Daoy (cell line): ENCODE measurements at places on chromosomes 13 and 19. TPM values are rescaled to one million over a fixed set of nuclear protein-coding genes. Genes with fewer than 3 reads are reported as not detected.

The IRGC gene
- not detected in 2 replicates for total RNA-seq

- DNase-seq: no peak
These were observed 19.8 kb upstream of the GNA15 start for GRCh38 chr19:3115916-3116602.

GRCh38 chr13:47673009-47673850, 327.8 kb downstream of the SUCLA2 start:
- DNase-seq: no peak

The TNFSF9 gene
- 12.0 and 13.8 TPM in 2 replicates for total RNA-seq

The TLE5 gene
- total RNA-seq: 147 and 186 TPM in 2 replicates

The ENOX1 gene
- total RNA-seq: 0.69 and 1.5 TPM in 2 replicates

The CRLF1 gene
- 0.40 TPM in 1 of 2 replicates, not detected in the other for total RNA-seq

The PGLYRP2 gene
- total RNA-seq: 0.17 TPM in 1 of 2 replicates, not detected in the other

DNA sequence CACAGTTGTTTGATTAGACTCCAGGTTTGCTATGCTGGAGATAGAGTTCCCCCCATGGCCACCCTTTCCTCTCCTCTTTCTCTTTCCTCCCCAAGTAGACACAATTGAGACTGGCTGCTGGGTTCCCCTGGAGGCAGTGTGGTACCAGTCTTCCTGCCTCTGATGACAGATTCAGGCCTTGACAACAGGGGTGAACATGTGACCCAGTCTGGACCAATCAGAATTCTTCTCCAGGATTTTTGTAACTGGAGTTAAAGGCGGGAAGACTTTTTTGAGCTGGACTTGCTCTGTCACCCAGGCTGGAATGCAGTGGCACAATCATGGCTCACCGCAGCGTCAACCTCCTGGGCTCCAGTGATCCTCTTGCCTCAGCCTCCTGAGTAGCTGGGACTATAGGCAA, 48.7 kb downstream of the CCNE1 start:
- DNase-seq: peak; percentile 56

GRCh38 chr13:49791315-49791710, 1.2 kb downstream of the KPNA3 start:
- DNase-seq: peak; percentile 3

The SH2D3A gene
- 1.3 and 1.8 TPM in 2 replicates for total RNA-seq

The CNN2 gene
- 162 and 166 TPM in 2 replicates for total RNA-seq

The MAST1 gene
- total RNA-seq: 0.11 and 0.57 TPM in 2 replicates

The FCER2 gene
- total RNA-seq: not detected in 2 replicates

DNA sequence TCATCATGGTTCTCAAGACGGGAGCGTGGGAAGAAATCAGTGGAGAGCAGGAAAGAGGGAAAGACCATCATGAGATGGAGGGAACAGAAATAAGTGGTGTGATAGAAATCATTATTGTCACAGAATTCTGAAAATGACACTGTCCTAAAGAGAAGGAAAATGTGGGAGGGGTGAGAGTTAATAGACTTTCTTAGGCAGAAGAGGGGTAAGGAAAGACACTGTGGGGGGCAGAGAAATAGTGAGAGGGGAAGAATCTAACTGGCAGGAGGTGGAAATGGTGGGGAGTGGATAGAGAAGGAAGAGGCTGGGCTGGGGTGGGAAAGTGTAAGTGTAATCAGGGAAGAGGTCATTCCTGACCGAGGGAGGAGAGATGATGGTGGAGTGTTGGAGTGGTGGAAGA, 3.2 kb downstream of the PINLYP start:
- DNase-seq: no peak

The PEG3 gene
- total RNA-seq: 4.1 and 6.6 TPM in 2 replicates

- DNase-seq: no peak
These were observed 46.2 kb downstream of the ZNF557 start for GRCh38 chr19:7115721-7116120.

GRCh38 chr13:66266761-66267160, 963.4 kb downstream of the PCDH9 start:
- no peak for DNase-seq

GRCh38 chr19:41415154-41415571, 12.0 kb downstream of the B3GNT8 start:
- no peak for DNase-seq
